Right renal cortex interstitium (tissue), 3 donors: ENCODE measurements at places on chromosomes 7 and 10.
A peak's percentile ranks its signal among the peaks of the same experiment; 100 is the strongest.

DNA sequence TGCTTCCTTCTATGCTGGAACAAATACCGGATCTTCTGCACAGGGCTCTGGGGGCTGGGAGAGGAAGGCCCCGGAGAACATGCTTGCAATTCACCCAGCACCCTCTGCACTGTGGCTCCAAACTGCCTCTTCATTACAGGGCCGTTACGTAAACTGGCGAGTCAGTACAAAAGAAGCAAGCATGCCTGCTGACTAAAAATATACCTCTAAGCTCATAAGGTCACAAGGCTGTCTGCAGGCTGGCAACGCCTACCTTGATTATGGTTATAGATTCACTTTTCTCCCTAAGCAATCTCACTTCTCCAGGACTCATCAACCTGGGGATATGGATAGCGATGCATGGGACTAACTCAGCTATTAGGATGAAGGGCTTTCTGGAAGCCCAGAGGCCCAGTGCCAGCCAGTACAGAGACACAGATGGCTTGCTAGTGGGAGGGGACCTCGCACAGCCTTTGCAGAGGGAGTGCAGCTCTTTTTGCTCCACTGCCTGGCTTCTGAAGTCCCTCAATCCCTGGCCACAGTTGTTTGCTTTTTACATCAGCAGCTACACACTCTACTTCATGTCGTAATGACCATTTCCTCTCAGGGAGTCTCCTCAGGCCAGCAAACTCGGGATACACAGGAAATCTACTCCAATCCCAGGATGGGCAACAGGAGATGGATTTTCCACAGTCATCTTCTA lies 96.1 kb downstream of the SH3PXD2A start:
- no peak for DNase-seq

GRCh38 chr10:102629661-102630614 lies 14.3 kb upstream of the TRIM8 start:
- DNase-seq, result no peak

DNA sequence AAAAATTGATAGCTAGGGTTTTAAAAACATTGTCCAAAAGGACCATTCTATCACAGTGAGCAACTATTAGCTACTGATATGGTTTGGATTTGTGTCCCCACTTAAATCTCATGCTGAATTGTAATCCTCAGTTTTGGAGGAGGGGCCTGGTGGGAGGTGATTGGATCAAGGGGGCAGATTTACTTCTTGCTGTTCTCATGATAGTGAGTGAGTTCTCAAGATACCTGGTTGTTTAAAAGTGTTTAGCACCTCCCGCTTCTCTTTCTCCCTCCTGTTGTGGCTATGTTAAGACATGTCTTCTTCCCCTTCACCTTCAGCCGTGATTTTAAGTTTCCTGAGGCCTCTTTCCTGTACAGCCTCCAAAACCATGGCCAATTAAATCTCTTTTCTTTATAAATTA lies 500.4 kb upstream of the POT1 start:
- no peak for DNase-seq

- no peak for DNase-seq
Observed at GRCh38 chr10:121841862-121842261, 86.0 kb downstream of the ATE1 start.

- no peak for DNase-seq
Observed at GRCh38 chr7:99437946-99438572, 539 bp downstream of the PTCD1 start.

- DNase-seq, result no peak
Observed at GRCh38 chr10:123109466-123109865, 26.3 kb upstream of the HMX3 start.

DNA sequence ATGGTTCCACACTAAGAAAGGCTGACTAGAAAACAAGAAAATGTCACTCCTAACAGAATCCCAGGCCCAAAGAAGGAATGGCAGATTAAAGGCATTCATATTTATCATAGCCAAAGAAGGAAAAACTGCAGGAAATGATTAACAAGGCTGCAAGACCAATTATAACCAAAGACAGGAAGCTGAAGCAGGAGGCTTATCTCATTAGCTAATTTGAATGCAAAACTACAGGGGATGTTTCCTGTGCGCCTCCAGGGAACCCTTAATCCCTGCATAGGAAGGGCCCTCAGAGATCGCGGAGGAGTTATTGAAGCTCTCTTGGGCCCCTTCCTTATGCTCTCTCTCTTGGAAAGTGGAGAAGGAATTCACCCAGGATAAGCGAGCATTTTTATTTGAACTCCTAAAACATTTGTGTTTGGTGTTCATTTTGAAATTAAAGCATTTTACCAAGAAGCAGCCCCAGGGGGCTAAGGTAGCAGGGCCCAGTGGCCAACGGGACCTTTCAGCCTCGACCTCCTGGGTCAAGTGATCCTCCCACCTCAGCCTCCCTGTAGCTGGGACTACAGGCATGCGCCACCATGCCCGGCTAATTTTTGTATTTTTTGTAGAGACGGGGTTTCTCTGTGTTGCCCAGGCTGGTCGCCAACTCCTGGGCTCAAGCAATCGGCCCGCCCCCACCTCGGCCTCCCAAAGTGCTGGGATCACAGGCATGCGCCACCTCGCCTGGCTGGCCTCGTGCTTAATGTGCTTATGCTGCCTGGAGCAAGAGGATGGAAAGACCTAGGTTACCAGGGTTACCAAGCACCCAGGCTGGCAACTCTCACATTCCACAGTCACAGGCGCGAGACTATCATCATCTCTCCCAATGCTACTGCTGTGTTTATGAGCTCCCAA lies 24.1 kb upstream of the PROSER2 start:
- DNase-seq, result no peak

GRCh38 chr7:41391818-41392217 lies 311.1 kb downstream of the INHBA start:
- no peak for DNase-seq

DNA sequence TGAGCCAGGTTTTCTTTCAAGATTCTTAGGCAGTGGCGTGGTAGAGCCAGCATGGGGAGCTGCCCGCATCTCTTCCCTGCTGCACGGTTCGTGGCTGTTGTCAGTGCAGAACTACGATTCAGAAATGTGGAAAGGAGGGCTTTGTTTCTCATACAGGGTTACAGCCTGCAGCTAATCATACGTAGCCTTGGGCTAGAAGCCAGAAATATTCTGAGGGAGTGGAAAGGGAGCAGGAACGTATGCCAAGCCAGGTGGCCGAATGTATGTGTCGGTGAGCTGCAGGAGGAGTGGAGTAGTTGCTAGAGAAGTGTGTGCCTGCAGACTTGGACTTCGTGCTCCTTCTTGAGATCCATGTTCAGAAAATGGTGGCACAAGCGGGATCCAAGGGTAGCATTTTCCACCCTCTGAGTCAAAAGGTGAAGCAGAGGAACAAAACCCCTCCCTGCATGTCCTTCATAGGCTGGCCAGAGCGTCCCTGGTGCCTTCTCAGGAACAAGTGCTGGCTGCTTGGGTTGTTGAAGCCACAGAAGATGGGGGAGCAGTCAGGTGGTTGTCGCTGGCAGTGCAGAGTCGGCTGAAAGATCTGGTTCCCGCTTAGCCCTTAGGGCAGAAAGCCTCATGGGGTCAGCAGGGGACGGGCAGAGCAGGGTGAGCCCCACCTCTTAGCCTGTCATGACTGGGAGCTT lies 40.9 kb downstream of the LANCL2 start:
- DNase-seq, result no peak

GRCh38 chr7:104207348-104207730 lies 474 bp downstream of the ORC5 start:
- DNase-seq, result peak; percentile 8

GRCh38 chr7:76023002-76023401 lies 24.8 kb downstream of the STYXL1 start:
- no peak for DNase-seq

DNA sequence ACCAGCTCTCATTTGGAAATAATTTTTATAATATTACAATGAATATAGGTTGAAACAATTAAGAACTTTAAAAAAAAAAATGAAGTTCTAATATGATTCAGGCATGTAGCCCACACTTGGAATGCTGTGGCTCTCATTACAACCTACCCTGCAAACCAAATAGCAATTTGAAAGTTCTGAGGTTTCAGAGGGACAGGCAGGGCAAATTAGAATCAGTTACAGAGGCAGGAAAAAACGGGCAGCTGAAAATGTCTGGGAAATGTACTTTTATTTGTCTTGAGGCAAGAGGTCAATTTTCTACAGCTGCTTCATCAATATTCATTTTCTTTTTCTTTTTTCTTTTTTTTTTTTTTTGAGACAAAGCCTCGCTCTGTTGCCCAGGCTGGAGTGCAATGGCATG lies 95.3 kb downstream of the PIP4K2A start:
- no peak for DNase-seq

GRCh38 chr7:132367795-132368194 lies 208.5 kb downstream of the PLXNA4 start:
- no peak for DNase-seq

GRCh38 chr10:33521062-33521461 lies 186.6 kb upstream of the NRP1 start:
- no peak for DNase-seq

GRCh38 chr10:132974886-132975830 lies 32.8 kb upstream of the CFAP46 start:
- DNase-seq, result no peak

DNA sequence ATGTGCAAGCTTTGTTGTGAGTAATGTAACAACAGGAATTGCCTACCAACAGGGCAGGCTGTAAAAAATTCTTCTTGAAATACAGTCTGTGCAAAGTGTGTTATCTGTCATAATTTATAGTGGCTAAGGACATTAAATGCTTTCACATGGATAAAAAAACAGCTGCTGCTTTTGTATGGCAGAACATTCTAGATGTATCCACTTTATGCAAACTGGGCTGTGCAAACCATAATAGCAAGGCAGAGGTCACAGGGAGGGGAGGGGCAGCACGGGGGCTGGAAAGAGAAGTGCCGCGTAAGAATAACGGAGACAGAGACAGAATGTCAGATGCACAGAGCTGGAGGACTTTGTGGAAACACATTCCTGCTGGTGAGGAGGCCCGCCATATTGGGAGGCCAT lies 86.1 kb downstream of the VOPP1 start:
- DNase-seq, result peak; percentile 33

DNA sequence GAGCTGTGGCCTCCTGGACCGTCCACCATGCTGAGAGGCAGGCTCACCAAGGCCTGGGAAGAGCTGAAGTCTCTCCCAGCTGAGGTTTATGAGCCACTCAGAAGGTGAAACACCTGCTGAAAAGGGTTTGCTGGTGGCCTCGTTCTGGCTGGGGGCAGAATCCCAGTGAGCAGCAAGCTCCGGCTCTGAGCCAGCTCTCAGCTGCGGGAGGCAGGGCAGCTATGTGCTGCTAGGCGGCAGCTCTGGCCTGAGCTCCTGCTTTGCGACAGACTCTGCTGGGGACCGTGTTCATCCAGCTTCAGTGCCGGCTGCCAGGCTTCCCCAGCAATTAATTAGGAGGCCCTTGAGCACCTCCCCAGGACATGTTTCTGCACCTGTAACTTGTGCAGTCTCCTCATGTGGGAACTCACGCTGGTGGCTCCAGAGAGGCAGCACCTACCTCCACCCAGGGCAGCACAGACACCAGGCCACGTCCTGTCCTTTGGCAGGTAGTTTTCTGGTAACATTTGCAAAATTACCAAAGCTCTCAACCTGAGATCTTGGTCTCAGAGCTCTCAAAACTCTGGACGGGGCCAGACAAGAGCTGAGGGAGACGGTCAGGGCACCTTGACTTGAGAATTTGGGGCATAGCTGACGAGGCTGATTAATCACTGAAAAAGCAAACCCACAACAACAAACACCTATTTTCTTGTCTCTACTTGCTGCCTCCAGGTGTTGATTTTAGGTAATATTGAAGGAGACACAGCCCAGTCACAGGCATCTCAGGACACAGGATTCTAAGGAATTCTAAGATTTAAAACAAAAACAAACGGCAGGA lies 185.0 kb downstream of the TCERG1L start:
- DNase-seq, result no peak

GRCh38 chr7:157678501-157678900 lies 341.7 kb downstream of the DNAJB6 start:
- DNase-seq, result no peak

- no peak for DNase-seq
Observed at GRCh38 chr7:127889677-127890076, 141.6 kb downstream of the LRRC4 start.

- no peak for DNase-seq
Observed at GRCh38 chr10:77355844-77356243, 281.8 kb downstream of the KCNMA1 start.

DNA sequence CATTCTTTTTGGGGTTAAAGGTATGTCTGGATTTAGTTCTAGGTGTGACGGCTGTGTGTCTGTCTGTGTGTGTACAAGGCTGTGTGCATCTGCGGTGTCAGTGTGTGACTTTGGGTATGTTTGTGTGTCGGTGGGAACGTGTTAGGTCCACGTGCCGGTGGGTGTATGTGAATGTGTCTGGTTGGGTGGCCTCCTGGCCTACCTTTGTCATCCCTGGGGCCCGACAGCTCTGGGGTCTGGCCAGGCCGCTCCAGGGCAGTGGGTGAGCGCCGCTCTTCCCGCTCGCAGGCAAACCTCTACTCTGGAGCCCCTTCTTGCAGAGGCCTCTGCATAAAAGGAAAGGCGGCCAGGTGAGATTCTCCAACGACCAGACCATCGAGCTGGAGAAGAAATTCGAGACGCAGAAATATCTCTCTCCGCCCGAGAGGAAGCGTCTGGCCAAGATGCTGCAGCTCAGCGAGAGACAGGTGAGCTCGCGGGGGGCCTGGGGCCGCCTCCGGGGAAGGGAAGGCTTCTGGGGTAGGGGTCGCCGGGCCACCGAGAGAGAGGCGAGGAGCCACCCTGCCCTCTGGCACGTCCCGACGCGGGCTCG lies 2.4 kb downstream of the HHEX start:
- no peak for DNase-seq

DNA sequence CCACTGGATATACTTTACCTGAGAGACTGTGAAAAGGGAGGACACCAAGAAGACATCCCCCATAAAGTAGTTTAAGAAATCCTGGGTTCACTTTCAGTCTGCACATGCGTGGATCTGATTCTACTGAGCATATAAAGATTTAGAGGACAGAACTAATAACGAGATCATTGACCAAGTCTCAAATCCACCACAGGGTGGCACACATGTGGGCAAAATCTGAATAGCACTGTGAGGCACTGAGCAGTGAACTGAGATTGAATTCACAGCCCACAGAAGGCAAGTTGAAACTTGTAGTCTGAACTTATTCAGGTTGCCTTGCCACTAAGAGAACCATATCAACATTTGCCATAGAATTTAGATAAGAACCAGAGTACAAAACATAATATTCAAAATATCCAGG lies 818.6 kb downstream of the GRID1 start:
- no peak for DNase-seq

DNA sequence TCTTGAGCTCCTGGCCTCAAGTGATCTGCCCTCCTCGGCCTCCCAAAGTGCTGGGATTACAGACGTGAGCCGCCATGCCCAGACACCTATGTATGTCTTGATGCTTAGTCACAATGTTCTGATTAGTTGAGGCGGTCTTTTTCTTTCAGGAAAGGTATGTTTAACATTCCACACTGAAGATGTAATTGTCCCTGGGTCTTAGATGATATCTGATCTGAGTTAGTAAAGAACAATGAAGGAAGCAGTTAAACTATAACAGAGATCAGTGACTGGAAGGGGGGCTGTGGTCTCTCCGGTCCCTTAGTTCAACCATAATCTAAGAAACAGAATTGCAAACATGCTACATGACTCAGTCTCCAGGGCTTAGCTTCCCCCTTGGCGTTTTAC lies 31.5 kb upstream of the SH2D4B start:
- no peak for DNase-seq
